HTR-8/SVneo (cell line): ENCODE measurements at places on chromosomes 1 and 21.

DNA sequence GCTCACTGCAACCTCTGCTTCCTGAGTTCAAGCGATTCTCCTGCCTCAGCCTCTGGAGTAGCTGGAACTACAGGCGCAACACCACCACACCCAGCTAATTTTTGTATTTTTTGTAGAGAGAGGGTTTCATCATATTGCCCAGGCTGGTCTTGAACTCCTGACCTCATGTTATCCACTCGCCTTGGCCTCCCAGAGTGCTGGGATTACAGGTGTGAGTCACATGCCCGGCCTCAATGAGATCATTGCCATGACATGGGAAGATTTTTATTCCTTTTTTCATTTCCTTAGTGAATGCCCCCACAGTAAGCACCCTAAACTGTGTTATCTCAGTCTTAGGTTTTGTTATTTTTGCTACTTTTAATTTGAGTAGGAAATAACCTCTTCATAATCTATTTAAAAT is 977.9 kb downstream of the BRINP3 start:
- no peak for DNase-seq

GRCh38 chr1:106677181-106677580 is 379.3 kb upstream of the PRMT6 start:
- DNase-seq: no peak

DNA sequence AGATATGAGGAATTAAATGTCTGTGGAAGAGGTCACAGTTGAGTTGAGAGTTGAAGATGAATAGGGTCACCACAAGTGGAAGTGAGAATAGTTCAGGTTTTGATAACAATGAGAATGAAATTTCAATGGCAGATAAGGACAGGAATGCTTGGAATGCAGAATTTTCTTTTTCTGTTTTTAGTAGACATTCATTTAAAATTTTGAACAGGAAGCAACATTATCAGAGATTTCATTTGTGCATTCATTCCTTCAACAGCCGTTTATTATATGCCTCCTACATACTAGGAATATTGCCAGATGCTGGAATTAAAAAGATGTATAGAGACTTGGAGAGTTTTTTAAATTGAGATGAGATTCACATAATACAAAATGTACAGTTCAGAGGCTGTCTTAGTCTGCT is 126.8 kb downstream of the ITSN1 start:
- DNase-seq: no peak

GRCh38 chr1:199780948-199781670 is 246.4 kb upstream of the NR5A2 start:
- no peak for DNase-seq

DNA sequence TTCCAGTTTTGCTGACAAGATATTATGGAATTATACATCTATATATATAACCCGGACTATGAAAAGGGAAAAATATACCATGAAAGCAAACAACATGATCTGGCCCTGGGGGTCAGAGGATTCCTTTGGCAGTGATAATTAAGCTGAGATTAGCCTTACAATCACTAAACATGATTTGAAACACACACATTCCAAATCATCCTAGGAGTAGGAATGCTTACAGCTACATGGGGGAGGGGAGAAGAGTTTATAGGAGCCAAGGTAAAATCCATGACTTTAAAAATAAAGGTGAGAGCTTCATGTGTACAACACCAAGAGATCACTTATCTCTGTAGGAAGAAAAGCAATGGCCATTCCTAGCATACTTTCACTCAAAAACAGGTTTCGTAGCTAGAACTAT is 57.6 kb downstream of the AKT3 start:
- DNase-seq: no peak

- peak; percentile 75 for DNase-seq
Observed at GRCh38 chr1:153985941-153986761, at the start of gene RAB13. Gene RAB13, minus strand, starts transcription at chr1:153986339. Its CDS starts 103 bp downstream, at chr1:153986236.

DNA sequence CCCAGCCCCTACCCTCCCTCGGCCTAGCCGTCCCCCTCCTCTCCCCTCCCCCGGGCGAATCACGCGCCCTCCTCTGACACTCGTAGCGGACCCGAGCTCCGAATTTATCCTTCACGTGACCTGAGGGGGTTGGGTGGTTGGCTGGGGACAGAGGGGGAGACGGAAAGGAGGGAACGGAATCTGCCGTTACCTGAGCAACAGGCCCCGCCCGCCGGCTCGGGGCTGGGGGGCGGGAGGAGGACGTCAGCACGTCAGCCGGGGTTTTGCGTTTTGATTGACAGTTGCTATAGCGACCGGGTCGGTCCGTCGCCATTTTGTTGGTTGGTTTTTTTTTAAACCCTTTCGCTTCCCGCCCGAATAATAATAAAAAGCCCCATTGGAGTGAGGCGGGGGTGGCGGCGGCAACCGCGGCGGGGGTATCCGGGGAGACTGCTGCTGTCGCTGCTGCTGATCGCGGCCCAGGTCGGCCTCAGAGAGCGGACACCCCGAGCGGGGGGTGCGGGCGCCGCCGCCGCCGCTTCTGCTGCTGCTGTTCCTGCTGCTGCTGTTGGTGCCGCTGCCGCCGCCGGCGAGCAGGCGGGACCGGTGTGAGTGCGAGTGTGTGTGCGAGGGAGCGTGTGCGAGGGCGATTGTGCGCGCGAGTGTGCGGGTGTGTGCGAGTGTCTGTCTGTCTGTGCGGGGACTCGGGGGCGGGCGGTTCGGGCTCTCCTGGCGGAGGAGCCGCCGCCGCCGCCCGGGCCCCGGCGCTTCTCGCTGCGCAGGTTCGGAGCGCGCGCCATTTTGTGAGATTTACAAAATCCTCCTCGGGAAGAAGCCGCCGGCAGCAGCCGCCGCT is at the start of gene DYRK1A:
Gene DYRK1A, plus strand, starts transcription at position 292 of the 835 bp plus-strand sequence. CDS start 53,602 bp downstream, outside the sequence.
- DNase-seq: peak; percentile 97

DNA sequence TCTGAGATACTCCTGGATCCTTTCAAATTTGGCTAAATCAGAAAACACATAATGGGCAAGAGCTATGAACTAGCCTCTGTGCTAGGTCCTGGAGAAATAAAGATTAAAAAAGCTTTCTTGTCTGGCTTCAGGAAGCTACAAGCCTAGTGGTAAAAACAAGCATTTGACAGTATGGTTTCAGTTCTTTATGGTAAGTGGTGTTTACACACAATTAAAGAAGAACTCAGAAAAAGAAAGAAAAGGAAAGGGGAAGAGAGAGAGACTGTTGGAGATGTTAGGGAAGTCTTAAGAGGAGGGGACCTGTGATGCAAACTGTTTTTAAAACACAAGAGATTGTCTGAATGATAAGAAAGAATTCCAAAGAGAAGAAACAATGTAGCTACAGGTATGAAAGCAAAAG is 1.8 kb downstream of the OR10J1 start:
- no peak for DNase-seq

- peak; percentile 74 for DNase-seq
Observed at GRCh38 chr1:234699795-234700665, 90.1 kb upstream of the IRF2BP2 start.

- peak; percentile 83 for DNase-seq
Observed at GRCh38 chr1:206905295-206906164, 8.3 kb downstream of the IL24 start.

- peak; percentile 59 for DNase-seq
Observed at GRCh38 chr1:162056043-162056442, 13.4 kb upstream of the NOS1AP start.

- peak; percentile 80 for DNase-seq
Observed at GRCh38 chr1:46179138-46180081, 3.1 kb upstream of the P3R3URF start.

GRCh38 chr1:20896826-20897225 is 109.7 kb upstream of the HP1BP3 start:
- no peak for DNase-seq

DNA sequence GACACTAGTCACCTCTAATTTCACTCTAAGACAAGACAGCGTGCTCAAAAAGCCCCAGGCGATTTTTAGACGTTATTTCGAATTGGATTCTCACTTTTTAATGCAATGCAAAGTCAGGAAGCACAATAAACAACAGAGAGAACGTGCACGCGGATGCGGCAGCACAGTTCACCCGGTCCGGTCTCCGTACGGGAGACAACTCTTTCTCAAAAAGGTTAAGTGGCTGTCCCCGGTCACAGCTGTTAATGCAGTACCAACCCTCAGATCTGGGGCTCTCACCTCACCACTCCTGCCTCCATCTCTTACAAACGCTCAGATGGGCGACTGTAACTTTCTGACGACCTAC is 1.2 kb downstream of the HP1BP3 start:
- DNase-seq: no peak

GRCh38 chr21:14959343-14959742 is 105.5 kb downstream of the NRIP1 start:
- DNase-seq: no peak

GRCh38 chr1:86596741-86597290 is 49.9 kb downstream of the CLCA4 start:
- DNase-seq: no peak
